Cerebellar nuclear complex (tissue), 1 donor: ENCODE measurements at places on chromosomes 16 and 17.

DNA sequence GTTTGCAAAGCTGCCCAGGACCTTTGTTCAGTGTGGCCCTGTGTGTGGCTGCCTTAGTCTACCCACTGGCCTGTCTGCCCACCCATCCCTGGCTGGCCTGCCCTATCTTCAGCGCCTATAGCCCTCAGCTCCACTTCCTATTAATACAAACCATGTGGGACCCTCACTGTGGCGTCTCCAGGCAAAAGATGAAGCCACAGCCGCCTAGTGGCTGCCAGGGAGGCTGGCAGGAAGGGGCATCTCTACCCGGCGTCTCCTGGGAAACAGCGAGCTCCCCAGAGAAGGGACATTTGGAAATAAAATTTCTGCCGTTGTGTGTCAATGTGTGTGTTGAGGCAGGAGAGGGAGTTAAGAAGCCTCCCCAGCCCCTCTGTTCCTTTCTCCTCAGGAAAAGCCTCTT is 31.5 kb downstream of the NEUROD2 start:
- no peak for DNase-seq

GRCh38 chr16:54944002-54944401 is 13.3 kb downstream of the IRX5 start:
- no peak for DNase-seq

DNA sequence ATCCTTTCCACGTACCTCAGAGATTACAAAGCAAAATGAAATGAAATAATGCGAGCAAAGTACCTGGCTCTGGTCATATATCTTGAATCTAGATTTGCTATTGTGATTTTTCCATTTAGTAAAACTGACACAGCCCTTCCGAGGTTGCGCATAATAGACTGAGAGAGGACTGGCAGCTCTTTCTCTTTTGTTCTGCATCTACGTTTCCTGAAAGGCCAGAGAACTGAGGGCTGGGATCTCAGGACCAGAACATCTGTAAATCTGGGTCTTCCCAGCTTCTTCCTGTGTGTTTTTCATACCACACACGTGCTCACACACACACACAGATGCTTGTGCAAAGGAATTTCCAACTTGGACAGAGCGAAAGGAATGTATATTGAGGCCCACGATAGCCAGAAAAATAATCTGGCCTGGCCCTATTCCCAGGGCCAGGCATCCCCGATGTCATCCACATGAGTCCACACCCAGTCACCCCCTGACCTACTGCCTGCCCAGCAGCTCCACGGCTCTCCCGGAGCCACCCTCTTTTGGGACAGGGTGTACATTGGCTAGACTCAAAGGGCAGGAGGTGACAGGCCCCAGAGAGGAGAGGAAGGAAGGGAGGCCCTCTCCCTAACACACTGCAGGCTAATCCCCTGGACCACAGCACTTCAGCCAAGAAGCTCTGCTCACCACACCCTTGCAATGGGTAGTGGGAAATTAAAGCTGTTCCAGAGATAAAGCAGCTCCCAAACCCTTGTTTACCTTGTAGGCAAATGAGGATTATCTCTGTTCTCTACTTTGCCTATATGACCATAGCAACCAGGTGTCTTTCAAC is 41.8 kb downstream of the NOL11 start:
- no peak for DNase-seq

DNA sequence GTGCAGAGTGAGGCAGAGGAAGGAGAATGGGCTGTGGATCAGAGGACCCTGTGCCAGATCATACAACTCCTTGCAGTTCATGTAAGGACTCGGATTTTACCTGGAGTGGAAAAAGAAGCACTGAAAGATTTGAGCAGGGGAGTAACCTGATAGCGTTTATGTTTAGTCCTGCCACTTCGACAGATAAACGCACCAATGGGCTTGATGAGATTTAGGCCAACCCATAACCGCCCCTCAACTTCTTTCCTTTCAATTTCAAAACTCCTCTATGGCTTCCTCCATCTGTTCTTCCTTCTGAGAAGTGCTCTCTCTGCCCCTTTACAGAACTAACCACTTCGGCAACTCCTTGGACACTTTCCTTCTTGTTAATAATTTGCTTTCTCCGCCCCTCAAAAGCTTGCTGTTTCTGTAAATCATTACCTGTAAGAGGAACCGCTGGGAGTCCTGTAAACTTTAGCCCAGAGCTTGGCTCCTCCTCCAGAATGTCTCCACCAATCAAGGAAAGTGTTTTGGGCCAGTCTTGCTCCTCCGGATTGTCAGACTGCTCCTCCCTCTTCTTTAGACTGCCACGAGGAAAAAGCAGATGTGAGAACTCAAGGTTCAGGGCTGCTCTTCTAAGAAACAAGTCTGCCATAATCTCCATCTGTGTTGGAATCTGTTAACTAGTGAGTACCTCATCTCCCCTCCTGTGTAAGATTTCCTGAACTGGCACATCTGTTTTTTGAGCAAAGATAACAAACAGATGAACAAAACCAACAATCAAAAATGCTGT is at the start of gene ACSM3:
TSS of gene ACSM3 (plus strand) at position 554 of the 772 bp plus-strand sequence. CDS start 6,021 bp downstream, outside the sequence.
- no peak for DNase-seq

GRCh38 chr17:50311112-50311460 is 34.8 kb upstream of the XYLT2 start:
- no peak for DNase-seq

- no peak for DNase-seq
Measured at GRCh38 chr16:50679266-50679665, 1.8 kb downstream of the SNX20 start.

- DNase-seq = no peak
Measured at GRCh38 chr17:44965481-44966234, 2.4 kb downstream of the C1QL1 start.

GRCh38 chr16:86252596-86252995 is 257.7 kb upstream of the FOXF1 start:
- DNase-seq = no peak

GRCh38 chr17:38554430-38555350 is 51.1 kb downstream of the SRCIN1 start:
- DNase-seq = peak; percentile 61

DNA sequence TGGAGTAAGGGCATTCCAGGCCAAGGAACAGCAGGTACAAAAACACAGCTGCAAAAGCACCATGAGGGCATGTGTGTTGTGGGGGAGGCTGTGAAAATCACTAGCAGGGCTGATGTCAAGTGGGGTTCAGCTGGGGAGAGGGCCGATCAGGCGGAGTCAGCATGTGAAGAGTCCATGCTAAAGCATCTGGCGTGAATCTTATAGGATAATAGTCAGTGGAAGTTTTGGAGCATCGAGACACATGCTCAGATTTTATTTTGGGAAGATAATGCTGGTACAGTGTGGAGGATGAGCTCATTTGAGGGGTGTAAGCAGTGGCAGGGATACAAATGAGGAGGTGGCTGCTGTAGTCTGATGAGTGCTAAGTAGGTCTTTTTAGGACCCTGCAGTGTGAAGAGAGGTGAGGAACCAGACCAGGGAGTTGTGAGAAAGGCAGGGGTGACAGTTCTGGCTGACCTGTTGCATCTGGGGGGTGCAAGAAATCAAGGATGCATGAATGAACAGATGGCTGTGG is 30.3 kb downstream of the MMD start:
- no peak for DNase-seq

DNA sequence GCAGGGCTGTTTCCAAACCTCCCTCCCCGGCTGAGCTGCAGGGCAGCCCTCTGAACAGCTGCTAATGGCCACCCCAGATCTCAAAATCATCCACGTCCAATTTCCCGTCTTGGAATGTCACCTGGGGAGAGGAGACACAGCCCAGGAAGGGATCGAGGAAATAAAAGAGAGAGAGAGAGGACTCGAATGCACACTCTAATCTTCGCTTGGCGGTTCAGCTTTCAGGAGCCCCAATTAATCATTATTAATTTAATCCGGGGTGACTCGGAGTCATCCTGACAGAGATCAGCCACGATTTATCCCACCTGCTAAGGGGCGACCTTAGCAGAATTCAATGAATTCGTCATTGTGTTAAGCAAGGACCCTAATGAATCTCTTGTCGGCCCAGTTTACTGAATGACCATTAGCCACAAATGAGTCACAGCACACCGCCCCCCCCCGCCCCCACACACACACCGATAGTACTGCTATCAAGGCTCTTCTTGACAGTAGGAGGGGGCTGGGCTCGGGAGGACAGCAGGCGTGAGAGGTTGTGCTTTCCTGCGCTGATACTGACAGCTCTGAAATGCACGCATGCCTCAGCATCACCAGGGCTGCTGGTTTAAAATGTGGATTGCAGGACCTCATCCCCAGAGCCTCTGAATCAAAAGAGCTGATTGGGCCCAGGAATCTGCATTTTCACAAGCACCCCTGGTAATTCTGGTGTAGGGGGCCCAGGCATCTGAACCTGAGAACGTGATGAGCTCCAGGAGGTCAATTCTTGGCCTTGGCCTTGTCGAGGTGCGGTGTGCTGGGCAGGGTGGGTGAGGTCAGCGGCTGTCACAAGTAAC is 190.0 kb upstream of the CIBAR2 start:
- no peak for DNase-seq

DNA sequence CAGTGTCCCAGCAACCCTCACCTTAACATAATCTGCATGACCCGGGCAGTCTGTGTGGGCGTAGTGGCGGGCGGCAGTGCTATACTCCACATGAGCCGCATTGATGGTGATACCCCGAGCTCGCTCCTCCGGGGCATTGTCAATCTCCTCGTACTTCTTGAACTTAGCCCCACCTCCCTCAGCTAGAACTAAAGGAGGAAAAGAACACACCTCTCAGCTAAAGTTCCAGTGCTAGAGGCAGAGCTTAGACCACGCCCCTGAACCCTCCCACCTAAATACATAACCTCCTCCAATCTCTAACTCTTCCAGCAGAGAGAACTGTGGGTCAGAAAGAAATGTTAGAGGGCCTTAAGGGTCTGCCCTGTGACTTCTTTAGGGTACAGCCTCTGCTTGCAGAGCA is 855 bp downstream of the TUFM start:
- no peak for DNase-seq

- no peak for DNase-seq
Measured at GRCh38 chr17:15466131-15466530, 1.3 kb downstream of the CDRT4 start.

DNA sequence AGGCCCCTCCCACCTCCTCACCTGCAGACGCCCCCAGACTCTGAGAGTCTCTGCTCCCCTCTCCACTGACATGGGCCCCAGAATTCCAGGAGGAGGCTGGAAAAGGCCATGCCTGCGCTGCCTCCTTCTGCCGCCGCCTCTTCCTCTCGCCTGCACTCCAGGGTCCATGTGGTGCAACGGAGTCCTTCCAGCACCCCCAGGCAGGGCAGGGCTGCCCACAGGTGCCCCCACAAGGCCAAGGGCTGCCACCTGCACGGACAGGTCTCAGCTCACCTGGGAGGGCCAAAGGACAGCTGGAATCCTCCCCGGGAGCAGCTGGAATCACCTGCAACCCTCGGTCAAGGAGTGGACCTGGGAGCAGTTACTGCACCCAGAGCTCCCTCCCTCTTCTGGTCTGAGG is 194.9 kb downstream of the RBFOX3 start:
- DNase-seq = no peak
